ENCODE measurements at places on chromosomes 1 and 21.

- DNase-seq: no peak
Measured at GRCh38 chr1:8166406-8166805, 140.3 kb upstream of the ERRFI1 start.

DNA sequence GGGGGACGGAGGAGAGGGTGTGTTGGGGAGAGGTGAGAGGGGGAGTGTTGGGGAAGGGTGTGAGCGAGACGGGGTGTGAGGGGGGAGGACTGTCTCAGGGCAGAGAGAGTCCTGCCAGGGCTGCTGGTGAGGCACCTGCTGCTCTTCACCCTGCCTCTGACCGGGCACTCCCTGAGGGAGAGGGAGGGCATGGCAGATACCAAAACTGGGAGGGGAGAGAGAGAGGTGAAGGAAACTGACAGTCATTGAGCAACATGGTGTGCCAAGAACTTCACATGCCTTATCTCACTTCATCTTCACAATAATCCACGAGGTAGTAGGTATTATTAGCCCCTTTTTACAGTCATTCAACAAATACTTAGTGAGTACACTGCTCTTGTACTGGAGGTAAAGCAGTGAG, 61.3 kb upstream of the ARTN start:
- DNase-seq: no peak

DNA sequence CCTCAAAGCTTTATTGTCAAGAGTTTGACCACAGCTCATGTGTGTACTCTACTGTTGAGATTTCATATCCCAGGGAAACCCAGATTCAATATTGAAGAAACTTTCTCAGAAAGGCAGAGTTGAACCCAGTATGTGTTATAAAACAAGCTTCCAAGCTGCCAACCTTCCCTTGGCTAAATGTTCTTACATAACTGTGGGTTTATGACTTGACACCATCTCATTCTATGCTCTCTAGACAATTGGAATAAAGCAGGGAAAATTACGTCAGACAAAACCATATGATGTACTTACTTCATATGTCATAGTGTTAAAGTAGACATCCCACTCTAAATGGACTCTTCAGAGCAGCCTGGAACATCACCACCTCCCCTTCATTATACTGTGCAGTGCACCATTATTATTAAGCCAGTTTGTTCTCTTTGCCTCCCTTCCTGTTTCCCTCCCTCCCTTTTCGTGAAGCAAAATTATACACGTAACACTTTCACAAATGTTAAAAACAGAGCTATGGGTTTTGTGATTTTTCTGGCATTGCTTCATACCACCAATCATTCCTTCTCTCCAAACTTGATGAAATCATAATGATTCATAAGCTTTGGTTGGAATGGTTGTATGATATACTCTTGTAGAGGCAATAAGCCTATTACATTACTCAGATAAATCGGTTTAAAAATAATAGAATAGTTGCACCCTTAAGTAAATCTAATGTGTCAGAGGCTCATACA, 507.2 kb downstream of the LTN1 start:
- no peak for DNase-seq

GRCh38 chr1:243710467-243710866, 139.6 kb downstream of the AKT3 start:
- DNase-seq: no peak

GRCh38 chr1:33753087-33753856, 110.6 kb upstream of the HMGB4 start:
- no peak for DNase-seq

DNA sequence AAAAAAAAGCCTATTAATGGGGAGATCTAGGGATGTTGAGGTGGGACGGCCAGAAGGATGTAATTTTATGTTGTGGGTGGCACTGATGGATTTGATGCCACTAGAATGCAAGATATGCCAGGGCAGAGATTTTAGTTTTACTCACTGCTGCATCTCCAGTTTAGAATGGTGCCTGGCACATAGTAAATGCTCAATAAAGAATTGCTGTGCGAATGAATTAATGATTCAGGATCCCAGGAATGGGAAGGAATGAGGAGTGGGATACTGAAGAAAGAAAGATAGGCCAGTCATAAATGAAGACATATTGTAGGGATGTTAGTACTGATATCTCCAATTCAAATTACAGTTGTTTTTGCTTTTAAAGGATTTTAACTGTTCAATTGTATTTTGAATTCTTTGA, 72.6 kb downstream of the CAMTA1 start:
- DNase-seq: no peak

- DNase-seq: no peak
Measured at GRCh38 chr1:54252371-54252936, 52.5 kb downstream of the MRPL37 start.

GRCh38 chr1:179155615-179156014, 73.7 kb downstream of the TOR3A start:
- DNase-seq: no peak

- no peak for DNase-seq
Measured at GRCh38 chr1:93537396-93537795, 89.5 kb downstream of the FNBP1L start.
